ENCODE measurements at places on chromosomes 6 and 20. TPM values are rescaled to one million over a fixed set of nuclear protein-coding genes. Genes with fewer than 3 reads are reported as not detected.

The KCNB1 gene
- total RNA-seq, result 3.0 TPM

The SKIC2 gene
- 53.1 TPM for total RNA-seq

The DTD1 gene
- 113 TPM for total RNA-seq

The RIPPLY2 gene
- not detected for total RNA-seq

The OR2H1 gene
- not detected for total RNA-seq

The ID4 gene
- total RNA-seq, result not detected

The DYNLT2 gene
- total RNA-seq, result 1.3 TPM

The PAK5 gene
- total RNA-seq, result not detected

The CD24 gene
- total RNA-seq, result 10.4 TPM

The POLH gene
- total RNA-seq, result 34.5 TPM

The ZKSCAN4 gene
- 3.3 TPM for total RNA-seq

The BFSP1 gene
- 3.5 TPM for total RNA-seq

The PSORS1C2 gene
- not detected for total RNA-seq

The RHAG gene
- total RNA-seq, result not detected

The WFDC10B gene
- not detected for total RNA-seq

The GCNT2 gene
- total RNA-seq, result 0.63 TPM

The C4A gene
- total RNA-seq, result 16.2 TPM

The PTGIS gene
- total RNA-seq, result not detected

The OR12D3 gene
- total RNA-seq, result not detected

The CRIP3 gene
- not detected for total RNA-seq

The AURKA gene
- total RNA-seq, result 65.8 TPM

The PROKR2 gene
- not detected for total RNA-seq

The PRICKLE4 gene
- 0.93 TPM for total RNA-seq

The MUC21 gene
- total RNA-seq, result not detected

The HLA-C gene
- total RNA-seq, result 228 TPM

The GTSF1L gene
- total RNA-seq, result not detected

The FERMT1 gene
- total RNA-seq, result 25.5 TPM

The PPP1R3G gene
- 0.07 TPM for total RNA-seq

The BMP7 gene
- not detected for total RNA-seq

The CGA gene
- not detected for total RNA-seq

The BANF2 gene
- total RNA-seq, result not detected

The E2F3 gene
- total RNA-seq, result 18.7 TPM

Measured in MCF 10A (cell line).